ENCODE measurements at places on chromosomes 11 and 22. TPM values are rescaled to one million over a fixed set of nuclear protein-coding genes. Genes with fewer than 3 reads are reported as not detected.

Gene MRGPRX4
- not detected for polyA plus RNA-seq

Gene FAM83F
- not detected for polyA plus RNA-seq

Gene TRIM51
- not detected for polyA plus RNA-seq

Gene RAB36
- 1.9 TPM for polyA plus RNA-seq

Gene LGR4
- polyA plus RNA-seq, result 137 TPM

Gene PPP1CA
- 30.5 TPM for polyA plus RNA-seq
